ENCODE measurements at places on chromosomes 13 and 19.

DNA sequence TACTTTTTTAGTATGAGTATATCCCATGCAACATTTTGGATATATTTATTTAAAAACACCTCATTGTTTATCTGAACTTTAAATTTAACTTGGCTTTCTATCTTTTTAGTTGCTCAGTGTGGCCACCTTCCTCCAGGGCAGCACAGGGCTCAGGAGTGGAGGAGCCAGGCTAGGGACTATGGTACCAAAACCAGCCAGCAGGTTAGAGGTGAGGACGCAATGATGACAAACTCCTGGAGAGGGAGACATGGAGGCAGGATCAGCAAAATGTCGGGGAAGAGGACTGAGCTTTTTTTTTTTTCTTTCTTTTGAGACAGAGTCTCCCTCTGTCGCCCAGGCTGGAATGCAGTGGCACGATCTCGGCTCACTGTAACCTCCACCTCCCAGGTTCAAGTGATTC, 29.6 kb upstream of the CALM3 start:
- no peak for DNase-seq

GRCh38 chr19:29054886-29055675, 157.9 kb downstream of the UQCRFS1 start:
- DNase-seq: no peak

DNA sequence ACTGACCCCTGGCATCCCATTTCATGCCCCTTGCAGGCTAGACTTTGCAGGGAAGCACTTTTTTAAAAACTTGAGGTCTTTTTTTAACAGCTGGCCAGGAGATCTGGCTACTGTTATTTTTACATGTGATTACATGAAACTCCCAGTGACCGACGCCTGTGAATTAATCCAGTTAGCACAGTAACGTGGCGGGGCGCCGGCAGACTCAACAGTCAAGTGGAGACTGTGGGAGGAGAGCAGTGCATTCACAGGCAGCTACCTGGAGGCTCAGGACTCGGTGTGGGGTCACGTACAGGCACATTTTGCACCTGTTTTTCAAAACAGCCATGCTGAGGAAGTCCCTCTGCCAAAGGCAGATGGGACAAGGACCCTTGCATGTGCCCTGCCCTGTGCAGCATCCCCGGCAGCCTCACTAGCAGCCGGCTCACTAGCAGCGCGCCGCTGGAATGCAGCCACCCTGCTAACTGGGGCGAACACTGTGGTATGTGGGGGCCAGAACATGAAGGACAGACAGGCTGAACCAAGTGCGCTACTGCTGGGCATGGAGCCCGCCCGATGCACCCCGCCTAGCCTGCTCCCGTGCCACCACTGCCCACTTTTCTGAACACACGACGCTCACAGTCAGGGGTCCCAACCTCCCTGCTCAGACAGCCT, 18.7 kb downstream of the CAPS start:
- DNase-seq: no peak

DNA sequence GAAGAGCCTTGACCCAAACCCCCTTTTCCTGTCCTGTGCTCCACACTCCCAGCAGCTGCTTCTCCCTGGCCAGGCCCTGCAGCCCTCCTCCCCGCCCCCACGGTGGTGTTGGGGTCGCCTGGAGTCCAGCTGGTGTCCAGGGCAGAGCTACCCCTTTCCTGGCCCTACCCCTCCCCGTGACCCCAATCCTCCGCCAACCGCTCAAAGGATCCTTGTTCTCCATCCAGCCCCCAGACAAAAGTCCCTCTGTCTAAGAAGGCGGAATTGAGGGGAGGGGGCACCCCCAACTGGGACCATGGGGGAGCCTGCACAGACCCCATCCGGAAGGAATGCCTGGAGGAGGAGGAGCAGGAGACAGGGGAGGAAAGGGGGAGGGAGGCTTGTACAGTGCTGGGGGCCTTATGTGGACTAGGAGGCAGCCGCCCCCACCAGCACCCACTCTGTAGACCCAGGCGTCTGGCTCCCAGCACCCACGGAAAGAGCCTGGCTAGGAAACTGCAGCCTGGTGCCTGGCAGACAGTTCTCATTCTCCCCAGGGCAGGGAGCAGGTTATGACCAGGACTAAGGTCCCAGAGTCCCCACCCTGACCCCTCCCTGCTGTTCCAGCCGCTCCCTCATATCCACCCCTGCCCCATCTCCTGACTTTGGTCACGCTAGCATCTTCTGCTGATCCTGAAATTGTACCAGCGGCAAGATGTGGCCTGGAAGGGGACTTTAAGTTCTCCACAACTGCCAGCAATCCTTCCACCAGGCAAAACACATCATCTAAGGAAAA, at the start of gene FXYD3:
Gene FXYD3 (plus strand): TSS at position 647 of the 775 bp plus-strand sequence. CDS start 3,554 bp downstream, outside the sequence.
- DNase-seq: no peak

- DNase-seq: peak; percentile 64
Measured at GRCh38 chr19:7904074-7905020, 670 bp downstream of the MAP2K7 start.

GRCh38 chr13:80038371-80038770, 302.6 kb downstream of the SPRY2 start:
- no peak for DNase-seq

DNA sequence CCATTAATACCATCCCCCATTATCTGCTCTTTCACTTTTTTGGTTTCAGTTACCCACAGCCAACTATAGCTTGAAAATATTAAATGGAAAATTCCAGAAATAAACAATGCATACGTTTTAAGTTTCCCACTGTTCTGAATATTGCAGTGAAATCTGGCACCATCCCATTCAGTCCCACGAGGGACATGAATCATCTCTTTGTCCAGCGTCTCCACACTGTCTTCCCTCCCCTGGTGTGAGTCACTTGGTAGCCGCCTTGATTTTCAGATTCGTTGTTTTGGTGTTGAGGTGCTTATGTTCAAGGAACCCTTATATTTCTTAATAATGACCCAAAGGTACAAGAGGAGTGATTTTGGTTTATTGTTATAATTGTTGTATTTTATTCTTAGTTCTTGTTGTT, 246.1 kb downstream of the DCT start:
- DNase-seq: peak; percentile 39

GRCh38 chr13:44098559-44098958, 218.9 kb downstream of the LACC1 start:
- no peak for DNase-seq

DNA sequence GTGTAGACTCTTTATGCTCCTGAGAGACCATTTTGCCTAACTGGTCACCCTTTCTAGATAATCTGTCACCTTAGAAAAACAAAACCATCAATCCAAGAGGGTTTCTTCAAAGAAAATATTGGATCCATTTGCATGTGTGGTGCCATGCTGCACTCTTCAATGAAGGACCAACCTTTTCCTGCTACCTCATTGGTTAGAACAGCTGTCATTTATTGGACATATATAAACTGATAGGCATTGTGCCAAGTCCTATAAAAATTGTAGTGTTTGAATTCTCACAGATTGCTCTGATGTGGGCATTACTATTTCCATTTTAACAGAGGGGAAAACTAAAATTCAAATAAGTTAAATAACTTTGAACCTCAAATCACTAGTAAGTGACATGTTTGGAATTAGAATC, 333.2 kb downstream of the MYO16 start:
- no peak for DNase-seq

GRCh38 chr13:33686772-33687480, 131.0 kb upstream of the RFC3 start:
- DNase-seq: no peak

- DNase-seq: no peak
Measured at GRCh38 chr19:55276720-55277430, 3.0 kb downstream of the HSPBP1 start.

DNA sequence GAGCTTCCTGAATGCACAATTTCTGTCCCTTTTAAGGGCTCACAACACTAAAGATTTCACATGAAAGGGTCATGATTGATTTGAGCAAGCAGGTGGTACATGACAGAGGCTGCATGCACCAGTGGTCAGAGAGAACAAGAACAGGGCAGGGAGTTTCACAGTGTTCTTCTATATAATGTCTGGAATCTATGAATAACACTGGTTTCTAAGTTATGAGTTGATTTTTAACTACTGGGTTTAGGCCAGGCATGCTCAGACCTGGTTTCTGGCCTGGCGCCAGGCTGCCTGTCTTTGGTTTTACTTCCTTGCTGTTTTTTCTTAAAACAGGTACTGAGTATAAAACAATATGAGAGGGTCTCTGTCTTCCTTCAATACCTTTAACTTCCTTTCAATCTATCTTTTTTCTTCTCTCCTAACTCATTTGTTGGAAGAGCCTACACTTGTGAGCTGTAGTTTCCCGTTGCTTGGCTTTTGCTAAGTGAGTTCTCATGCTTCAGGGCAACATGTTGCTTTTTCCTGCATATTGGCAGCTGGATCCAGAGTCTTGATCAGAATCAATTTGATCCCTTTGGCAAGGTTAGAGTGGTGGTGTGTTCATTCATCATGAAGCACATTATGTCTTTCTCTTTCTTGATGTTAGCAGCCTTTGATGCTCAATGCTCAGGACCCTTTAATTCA, 38.5 kb upstream of the FGF14 start:
- DNase-seq: no peak

DNA sequence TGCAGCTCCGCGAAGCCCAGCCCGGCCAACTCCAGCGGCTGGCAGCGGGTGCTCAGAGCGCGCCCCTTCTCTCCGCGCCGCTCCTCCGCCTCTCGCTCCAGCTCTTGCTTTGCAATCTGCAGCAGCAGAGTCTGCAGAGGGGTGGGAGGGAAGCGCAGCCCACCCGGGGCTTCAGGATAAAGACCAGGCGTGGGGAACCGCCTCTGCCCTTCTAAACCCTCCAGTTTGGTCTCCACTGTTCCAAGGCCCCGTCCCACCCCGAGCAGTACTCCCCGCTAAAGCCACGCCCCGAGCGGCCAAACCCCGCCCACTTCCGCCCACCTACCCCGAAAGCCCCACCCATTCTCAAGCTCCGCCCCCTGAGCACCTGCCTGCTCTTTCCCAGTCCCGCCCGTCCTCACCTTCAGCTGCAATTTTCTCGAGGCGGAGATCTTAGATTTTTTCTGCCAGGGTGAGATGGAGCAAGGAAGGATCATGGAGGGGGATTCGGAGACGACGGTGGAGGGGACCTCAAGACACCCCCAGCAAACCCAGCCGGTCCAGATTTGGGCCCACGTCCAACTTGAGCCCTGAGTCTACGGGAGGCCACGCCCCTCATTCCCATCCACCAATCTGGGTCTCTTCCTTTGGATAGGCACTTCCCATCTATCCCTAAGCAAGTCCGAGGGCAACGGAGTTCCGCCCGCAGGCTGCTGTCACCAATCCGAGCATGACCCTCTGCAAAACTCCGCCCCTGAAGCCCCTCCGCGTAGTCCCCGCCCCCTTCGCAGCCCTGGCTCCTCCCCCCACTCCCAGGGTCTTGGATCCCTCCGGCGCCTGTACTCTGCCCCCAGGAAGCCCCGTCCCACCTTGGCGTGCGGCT, 1.1 kb downstream of the TNNI3 start:
- DNase-seq: peak; percentile 60

GRCh38 chr19:41977916-41978315, 16.1 kb downstream of the ATP1A3 start:
- DNase-seq: no peak
